ENCODE measurements at places on chromosomes 1 and 21. TPM values are rescaled to one million over a fixed set of nuclear protein-coding genes. Genes with fewer than 3 reads are reported as not detected.

GRCh38 chr1:202156590-202156989 lies 3.8 kb downstream of the PTPN7 start:
- DNase-seq, result no peak

GRCh38 chr1:224799083-224799482 lies 130.4 kb upstream of the DNAH14 start:
- DNase-seq, result no peak

- no peak for DNase-seq
Measured at GRCh38 chr1:154454386-154455120, 47.5 kb upstream of the TDRD10 start.

The OR2L13 gene
- 3.4 TPM for total RNA-seq

DNA sequence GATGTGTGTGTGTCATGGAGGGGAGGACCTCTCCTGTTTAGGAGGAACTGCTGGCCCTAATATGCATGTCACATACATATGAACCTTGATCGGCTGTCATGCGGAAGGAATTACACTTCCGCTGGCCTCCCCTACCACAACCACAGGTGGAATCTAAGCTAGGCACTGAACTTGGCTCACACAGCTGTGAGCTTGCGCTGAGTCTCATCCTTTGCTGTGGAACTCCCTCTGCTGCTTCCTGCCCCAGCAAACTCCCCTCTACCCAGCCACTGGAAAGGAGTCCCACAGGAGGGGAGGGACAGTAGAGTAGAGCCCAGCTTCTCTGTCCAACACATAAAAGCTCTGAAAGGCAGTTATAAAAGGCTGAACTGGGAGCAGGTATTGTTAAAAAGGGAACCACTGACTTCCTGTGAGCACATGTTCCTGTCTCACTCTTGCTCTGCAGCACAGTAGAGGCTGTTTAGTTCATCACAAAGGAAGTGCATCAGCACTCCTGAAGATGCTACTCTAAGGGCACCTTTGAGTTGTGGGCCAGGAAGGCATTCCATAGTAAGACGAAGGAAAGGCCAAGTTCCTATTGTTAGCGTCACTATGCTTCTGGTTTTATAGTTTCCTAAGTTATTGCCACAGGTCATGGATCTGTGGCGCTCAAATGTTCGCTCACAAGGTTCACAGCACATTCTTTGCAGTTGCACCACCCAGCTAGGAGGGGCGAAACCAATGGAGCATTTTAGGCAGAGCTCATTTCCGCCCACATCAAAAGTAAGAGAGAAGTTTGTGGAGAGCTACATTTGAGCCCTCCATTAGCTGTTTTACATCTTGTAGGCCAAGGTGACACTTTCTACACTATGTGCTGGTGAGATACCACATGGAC lies 17.7 kb upstream of the PTPRC start:
- DNase-seq, result no peak

DNA sequence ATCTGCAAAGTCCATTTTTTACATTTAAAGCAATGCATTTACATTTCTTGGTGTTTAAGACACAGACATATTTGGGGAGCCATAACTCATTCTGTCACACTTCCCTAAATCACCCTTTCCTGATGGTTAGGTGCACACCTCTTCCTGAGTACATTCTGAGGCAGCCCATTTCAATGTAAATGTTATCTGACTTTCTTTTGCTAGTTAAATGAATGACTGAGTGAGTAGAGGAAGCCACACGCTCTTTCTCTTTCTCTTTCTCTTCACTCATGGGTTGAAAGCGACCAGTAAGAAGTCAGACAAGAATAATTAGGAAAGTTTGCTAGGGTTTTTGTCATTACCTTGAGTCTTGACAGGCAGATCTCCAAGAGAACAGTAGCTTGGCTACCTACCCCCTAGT lies 143.1 kb downstream of the S1PR1 start:
- DNase-seq, result no peak

DNA sequence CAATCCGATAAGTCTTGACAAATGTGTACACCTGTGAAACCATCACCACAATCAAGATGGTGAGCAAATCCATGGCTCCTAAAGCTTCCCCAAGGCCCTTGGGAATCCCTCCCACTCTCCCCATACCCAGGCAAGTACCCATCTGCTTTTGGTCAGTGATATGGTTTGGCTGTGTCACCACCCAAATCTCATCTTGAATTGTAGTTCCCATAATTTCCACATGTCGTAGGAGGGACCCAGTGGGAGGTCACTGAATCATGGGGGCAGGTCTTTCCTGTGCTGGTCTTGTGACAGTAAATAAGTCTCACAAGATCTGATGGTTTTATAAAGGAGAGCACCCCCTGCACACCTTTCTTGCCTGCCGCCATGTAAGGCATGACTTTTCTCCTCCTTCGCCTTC lies 14.6 kb upstream of the GUCA2B start:
- no peak for DNase-seq

DNA sequence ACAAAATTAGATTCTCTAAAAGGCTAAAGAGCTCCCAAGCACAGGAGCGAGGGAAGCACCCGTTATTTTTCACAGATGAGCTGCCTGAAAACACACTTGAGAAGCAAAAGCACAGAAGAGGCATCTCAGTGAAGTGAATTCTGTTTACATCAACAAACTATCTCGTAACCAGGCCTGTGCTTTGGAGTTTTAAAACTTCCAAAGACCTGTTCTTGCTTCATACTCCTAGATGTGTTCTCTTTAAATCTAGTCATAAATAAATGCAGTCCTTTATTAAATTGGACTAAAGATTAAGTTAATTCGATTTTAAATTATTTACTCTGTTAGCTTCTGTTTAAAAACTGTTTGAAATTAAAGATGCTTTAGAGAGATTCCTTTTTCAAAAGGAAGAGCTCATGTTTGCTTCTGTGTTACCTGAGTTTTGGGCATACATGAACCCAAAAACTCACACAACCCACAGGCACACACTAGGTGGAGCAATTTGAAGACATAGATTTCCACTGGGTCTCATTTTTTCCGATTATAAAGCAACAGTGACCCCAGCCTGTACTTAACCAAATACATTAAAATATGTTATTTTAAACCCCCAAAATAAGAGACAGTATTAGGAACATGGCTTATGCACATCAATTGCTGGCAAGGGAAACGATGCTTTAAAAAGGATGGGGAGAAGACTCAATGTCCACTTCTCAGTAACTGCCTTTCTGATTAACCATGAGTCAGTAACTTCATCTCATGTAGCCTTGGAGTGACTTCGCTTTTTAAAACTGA lies 648.2 kb downstream of the SMYD3 start:
- no peak for DNase-seq

GRCh38 chr1:109398343-109399225 lies 866 bp upstream of the SORT1 start:
- no peak for DNase-seq

DNA sequence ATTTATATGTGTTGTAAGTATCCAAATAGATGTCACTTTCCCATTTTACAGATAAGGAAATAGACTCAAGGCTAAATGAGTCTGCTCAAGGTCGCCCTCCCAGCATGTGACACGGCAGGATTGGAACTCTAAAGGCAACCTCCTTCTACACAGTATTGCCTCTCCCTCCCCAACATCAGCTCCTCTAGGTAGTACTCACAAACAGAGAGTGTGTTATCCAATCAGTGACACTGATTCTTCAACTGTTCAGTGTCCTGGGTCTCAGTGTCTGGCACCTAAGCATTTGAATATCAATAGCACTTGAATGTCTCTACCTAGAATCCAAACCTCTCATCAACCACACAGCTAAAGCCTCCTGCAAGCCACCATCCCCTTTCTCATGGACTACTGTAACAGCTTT lies 87.1 kb downstream of the DAB1 start:
- no peak for DNase-seq

The PCBP3 gene
- 5.5 TPM for total RNA-seq

The OLFML3 gene
- 22.5 TPM for total RNA-seq

DNA sequence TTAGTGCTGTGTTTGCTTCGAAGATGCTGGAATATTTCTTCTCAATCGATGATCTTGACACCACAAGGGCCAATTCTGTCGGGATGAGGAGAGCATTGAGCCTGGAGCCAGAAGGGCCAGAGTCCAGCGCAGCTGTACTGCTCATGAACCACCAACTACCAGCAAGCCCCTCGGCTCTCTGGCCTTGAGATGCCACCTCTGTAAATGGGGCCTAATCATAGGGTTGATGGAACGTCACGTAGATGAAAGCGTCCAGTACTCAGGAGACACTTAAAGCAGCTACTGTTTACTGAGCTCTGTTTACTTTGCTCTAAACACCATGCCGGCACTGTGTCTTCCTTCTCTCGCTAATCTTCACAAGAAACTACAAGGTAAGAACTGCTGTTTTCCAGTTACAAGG lies 26.3 kb downstream of the CCDC185 start:
- no peak for DNase-seq

GRCh38 chr1:68969441-68969840 lies 472.6 kb upstream of the DEPDC1 start:
- no peak for DNase-seq

GRCh38 chr1:109255097-109255651 lies 5.8 kb downstream of the CELSR2 start:
- no peak for DNase-seq

GRCh38 chr1:22976461-22977243 lies 4.0 kb upstream of the LACTBL1 start:
- peak; percentile 43 for DNase-seq

DNA sequence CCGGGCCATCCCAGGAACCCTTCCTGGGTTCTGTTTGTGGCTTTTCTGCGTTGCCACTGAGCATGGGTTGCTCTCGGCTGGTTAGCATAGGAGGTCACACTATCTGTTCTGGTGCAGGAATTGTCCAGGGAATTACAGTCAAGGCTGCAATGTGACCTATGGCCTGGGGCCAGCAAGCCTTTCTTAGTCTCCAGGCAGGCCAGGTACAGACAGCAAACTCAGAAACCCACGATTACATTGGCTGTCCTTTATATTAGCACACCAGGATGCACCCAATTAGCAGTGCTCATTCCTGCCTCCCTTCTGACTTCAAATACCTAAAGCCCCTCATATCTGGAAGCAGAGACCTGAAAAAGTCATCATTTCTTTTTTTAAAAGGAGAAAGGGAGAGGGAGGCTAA lies 55.2 kb downstream of the CD247 start:
- no peak for DNase-seq

DNA sequence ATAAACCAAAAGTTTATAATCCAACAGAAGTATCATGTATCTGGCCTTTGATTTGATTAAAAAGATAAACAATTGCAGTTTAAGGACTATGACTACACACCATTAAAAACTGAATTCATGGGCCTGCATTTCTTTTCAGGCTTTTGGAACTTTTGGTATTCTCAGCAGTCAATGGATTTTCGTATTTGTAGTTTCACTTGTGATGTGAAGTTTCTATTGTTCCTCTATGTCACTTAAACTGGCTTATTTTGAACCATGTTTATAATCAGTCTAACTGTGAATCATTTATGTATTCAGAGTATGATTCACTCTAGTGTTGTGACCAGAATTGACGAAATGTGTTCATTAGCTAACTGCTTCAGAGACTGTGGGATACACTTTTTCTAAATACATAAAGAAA lies 132.9 kb downstream of the COQ8A start:
- no peak for DNase-seq

The CCDC18 gene
- 8.6 TPM for total RNA-seq

The AVPR1B gene
- not detected for total RNA-seq

DNA sequence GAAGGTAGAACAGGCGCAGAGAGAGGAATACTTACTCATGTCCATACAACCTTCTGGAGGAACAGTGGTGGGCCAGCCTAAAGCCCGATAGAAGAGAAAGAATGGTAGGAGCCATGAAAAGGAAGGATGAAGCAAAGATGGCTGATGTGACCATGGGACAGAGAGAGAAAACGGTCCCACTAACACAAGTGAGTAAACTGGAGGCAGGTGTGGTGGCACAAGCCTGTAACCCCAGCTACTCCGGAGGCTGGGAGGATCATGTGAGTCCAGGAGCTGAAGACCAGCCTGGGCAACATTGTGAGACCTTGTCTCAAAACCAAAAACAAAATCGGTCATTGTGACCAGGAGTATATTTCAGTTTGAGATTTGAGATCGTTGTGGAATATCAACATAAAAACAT lies 49.4 kb downstream of the C1orf198 start:
- DNase-seq, result no peak

DNA sequence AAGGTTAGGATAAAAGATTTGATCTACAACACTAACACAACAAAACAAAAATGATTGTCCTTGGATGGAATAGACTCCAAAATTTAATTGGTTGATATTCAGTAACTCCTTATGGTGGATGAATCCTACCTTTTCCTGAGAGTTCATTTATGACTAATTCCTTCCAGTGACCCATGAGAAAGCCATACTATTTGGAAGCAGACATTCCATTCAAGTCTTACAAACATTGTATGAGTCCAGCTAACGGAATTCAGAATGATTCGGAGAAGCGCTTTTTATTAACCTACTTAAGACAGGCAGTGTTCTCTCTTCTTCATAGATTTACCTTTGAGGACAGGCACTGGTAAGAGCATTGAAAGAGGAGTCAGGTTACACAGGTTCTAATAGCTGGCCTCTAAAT lies 155.6 kb upstream of the ZNF648 start:
- DNase-seq, result no peak

GRCh38 chr1:158112994-158113758 lies 67.5 kb upstream of the CD1D start:
- DNase-seq, result no peak

DNA sequence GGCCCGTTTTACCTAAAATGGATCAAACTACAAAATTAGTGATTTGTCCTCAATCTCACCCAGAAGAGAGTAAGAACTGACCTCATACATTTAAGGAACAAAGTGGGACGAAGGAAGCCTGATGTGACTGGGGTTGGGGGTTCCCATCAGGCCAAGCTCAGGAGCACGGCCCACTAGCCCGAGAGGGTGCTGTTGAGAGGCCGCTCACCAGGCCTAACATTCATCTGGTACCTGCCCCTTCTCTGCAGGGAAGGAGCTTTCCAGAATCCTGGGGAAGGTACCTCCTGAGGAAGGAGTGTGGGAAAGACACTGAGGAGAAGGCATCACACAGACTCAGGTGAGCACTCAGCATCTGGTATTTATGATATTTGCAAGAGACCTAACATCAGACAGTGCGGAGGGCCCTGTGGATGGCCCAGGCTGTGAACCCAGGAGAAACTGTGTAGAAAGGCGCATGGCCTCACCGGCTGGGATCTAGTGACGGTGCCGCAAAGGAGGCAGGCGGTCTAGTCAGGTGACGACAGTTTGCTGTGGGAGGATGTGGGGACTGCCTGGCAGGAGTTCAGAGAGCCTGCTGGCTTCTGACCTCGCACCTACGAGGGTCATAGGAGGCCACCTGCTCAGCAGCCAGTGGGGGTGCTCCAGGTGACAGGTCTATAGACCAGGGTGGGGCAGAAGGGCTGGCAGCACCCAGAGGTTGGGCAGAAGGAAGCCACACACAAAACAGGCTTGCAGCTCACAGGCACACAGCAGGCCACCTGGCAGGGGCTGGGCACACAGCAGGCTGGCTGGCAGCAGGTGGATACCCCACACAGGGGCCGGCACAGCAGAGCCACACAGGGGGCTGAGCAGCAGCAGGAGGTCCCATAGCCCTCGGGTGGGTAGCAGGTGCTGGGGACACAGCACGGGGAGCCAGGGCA lies 543 bp downstream of the KRTAP12-4 start:
- DNase-seq, result no peak

- no peak for DNase-seq
Measured at GRCh38 chr1:226763905-226764264, 24.8 kb upstream of the ITPKB start.

The UQCRH gene
- total RNA-seq, result 219 TPM
